WERI-Rb-1 (cell line): ENCODE measurements at places on chromosomes 3 and 15.

GRCh38 chr15:99962006-99962561 is 228.8 kb upstream of the LYSMD4 start:
- no peak for DNase-seq

DNA sequence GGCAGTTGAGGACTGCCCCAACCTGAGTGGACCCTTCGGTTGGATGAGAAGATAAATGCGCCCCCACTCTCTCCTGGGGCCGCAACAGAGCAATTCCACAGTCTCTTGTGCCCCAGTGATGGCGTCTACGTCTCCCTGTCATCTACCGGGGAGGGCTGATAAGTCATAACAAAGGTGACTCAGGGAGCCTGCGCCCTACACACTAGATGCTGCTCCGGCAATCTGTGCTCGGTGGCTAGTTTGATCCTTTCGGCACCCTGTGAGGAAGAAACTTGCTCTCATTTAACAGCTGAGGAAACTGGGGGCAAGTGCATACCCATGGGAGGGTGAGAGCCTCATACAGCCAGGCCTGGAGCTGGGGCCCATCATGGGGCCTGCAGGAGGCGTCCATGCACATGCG is 14.1 kb upstream of the SEMA3F start:
- DNase-seq, result no peak

GRCh38 chr15:43528542-43529007 is 11.2 kb downstream of the MAP1A start:
- no peak for DNase-seq

GRCh38 chr3:127835993-127836882 is 13.9 kb upstream of the MGLL start:
- no peak for DNase-seq

- peak; percentile 54 for DNase-seq
Observed at GRCh38 chr15:34436956-34437442, 609 bp downstream of the GOLGA8A start.

DNA sequence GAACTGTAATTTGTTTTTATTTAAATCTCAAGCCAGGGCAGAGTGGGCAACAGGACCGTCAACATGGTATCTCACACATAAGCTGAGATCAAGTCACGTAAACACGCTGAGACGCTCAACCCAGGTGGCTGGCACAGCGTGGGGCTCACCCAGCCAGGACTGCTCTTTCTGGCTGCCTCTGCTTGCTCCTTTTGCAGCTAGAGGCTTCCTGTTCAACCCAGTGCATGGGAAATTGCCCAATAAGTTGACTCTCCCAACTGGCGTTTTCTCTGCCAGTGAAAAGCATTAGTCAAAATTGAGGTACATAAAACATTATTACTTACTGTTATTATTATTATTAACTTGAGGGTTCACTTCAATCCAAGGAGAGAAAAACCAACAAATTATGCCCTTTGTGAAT is 398.1 kb downstream of the NR2F2 start:
- no peak for DNase-seq

- DNase-seq, result no peak
Observed at GRCh38 chr3:186283096-186283495, 78.9 kb downstream of the DGKG start.

GRCh38 chr15:94175420-94175819 is 55.9 kb upstream of the MCTP2 start:
- DNase-seq, result no peak

- no peak for DNase-seq
Observed at GRCh38 chr15:93825682-93826081, 405.7 kb upstream of the MCTP2 start.

DNA sequence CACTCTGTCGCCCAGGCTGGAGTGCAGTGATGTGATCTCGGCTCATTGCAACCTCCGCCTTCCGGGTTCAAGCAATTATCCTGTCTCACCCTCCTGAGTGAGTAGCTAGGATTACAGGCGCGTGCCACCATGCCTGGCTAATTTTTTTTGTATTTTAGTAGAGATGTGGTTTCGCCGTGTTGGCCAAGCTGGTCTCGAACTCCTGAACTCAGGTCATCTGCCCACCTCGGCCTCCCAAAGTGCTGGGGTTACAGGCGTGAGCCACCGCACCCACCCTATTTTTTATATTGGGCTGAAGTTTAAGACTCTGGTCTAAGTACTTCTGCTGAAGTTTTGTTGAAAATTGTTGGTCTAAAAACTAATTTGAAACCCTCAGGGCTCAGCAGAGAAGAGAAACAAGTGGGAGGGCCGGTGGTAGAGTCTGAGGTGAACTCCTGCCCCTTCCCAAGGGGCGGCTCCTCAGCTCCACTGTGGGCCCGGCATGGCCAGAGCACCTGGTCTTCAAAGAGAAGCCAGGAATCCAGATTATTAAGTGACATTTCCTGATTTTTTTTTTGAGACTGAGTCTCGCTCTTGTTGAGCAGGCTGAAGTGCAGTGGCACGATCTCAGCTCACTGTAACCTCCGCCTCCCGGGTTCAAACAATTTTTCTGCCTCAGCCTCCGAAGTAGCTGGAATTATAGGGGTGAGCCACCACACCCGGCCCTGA is 4.0 kb downstream of the HDAC11 start:
- no peak for DNase-seq

DNA sequence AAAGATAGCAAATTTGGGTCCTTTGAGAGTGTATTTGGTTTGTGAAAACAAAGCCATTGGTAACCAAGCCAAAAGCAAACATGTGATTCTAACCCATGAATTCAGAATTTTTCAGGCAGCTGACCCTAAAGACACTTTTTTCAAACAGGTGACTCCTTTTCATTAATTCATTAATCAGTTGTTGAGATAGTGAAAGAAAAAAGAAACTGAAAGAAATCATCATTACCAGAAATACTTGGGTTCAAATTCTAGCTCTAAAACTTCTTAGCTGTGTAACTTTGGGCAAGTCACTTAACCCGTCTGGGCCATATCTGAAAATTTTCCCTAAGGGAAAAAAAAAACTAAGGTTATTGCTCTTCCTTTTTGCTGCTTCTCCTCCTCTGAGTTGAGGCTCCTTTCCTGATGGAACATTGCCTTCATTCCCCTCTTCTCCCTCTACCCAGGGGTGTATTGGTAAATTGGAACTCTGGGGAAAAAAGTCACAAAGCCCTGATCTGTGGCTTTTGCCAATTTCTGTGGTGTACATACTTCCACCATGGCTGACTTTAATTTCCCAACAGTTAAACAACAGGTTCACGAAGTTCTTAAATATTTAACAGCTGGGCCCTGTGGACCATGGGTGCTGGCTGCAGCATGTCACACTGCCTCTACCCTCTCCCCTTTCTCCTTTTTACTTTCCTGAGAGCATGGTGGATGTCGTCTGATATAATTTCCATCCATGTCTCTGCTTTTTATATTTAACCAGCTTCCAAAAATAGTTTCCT is 120.3 kb downstream of the ASB7 start:
- no peak for DNase-seq

GRCh38 chr3:196215493-196216020 is 777 bp upstream of the SLC51A start:
- DNase-seq, result no peak
